BJ (cell line): ENCODE measurements at places on chromosomes 16 and 17. TPM values are rescaled to one million over a fixed set of nuclear protein-coding genes. Genes with fewer than 3 reads are reported as not detected.

The TRIM72 gene
- not detected in 2 replicates for polyA plus RNA-seq

The SLC5A10 gene
- polyA plus RNA-seq = 0.05 TPM in 1 of 2 replicates, not detected in the other

The TBX2 gene
- 4.3 and 7.8 TPM in 2 replicates for polyA plus RNA-seq

The PRAC1 gene
- not detected in 2 replicates for polyA plus RNA-seq

The UBALD2 gene
- 35.0 and 50.7 TPM in 2 replicates for polyA plus RNA-seq

The CES5A gene
- polyA plus RNA-seq = not detected in 2 replicates

The ZNF764 gene
- polyA plus RNA-seq = 2.3 and 2.6 TPM in 2 replicates

DNA sequence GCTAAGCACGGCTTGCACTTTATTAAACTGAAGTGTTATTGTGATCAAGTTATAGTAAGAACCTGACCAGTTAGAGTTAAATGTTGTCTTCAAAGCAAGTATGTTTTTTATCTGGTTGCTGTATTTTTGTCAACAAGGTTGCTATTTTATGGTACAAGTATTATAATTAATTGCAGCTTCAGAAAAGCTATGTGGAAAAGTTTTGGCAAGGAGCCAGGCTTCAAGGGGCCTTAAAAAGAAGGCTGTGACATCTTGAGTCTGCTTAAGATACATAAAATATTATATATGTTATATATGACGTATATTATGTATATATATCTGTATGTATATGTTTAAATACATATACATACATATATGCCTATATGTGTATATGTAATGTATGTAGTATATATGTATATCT is 1461.2 kb upstream of the CDH8 start:
- no peak for DNase-seq

DNA sequence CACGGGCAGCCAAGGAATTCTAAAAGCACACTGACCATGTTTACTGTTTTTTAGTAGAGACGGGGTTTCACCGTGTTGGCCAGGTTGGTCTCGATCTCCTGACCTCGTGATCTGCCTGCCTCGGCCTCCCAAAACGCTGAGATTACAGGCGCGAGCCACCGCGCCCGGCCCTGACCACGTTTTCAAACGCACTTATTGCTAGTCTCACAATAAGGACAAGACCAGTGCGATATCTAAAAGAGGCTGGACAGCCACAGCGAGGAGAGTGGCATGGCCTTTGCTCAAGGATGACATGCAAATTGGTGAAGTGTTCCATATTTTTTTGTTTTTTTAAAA is 35.0 kb upstream of the CLEC18B start:
- no peak for DNase-seq

DNA sequence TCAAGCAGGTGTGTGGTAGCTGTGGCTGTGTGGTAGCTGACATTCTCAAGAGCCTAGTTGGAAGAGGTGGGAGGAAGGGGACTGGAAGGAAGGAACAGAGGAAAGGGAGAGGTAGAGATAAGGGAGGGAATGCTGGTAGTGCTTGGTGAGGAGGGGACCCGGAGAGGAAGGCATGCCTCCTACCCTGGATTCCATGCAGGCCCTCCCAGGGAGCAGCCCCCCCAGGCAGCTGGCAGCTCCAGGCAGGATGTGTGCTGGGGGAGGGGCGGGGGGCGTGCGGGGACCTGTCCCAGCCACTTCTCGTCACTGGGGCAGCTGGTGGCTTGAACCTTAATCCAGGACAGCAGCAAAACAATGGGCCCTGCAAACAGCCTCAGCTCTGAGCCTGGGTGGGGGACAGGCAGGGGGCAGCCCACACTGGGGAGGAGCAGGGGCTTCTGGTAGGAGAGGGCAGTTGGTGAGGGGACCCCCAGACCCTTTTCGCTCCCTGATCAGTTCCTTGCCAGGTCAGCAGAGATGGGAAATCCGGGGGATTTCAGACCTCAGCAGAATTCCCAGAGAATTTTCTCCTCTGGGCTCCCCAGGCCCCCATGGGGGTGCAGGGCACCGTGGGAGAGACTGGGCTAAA is 27.1 kb downstream of the ARHGAP23 start:
- DNase-seq = no peak

DNA sequence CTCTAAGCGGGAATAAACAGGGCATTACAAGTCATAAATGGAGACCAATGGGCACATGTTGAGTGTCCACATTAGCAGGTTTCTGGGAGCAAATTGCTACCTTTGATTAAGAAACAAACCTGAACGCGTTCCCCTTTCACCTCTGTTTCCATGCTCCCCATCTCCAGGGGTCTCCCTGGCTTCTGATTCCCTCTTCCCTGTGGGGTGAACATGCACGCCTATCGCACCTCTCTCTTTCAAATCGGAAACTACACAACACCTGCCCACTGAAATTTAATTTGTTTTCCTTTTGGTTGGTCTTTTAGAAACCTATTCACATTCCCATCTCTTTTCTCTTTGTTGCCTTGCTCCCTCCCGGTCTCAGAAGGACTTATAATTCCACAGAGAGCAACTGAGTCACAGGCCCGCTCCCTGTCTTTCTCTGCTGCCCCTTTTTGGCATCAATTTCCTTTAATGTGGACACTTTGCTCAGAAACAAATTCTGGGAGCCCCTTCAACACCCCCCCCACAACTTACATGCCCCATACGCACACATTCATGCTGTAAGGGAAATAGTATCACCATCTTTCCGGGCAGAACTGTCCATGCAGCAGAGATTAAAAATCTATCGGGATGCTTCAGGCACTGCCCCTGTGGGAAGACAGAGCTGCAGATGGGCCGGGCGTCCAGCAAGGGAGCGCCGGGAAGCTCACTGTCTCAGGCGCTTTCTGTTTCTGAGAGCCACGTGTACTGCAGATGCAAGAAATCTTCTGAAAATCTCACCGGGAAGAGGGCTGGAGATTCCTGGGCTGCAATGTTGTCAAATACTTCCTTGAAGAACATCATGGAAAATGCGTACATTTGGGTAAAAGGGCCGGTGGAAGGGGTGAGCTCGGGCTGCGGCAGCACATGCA is 7.2 kb upstream of the FOXF1 start:
- no peak for DNase-seq

GRCh38 chr16:86158688-86159360 is 259.9 kb downstream of the IRF8 start:
- DNase-seq = no peak

DNA sequence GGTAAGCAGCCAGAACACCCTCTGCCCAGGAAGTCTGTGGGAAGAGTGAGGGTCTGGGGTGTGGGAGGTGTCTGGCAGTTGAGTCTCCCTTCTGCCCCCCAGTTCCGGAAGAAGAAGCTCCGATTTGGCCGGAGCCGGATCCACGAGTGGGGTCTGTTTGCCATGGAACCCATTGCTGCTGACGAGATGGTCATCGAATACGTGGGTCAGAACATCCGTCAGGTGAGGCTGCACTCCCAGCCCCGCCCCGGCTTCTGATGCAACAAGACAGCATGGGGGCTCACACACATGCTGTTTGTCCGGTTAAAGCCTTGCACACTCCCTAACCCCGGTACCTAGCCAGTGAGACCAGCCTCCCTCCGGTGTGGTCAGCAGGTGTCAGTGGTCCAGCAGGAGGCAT is 4.0 kb upstream of the HSD3B7 start:
- DNase-seq = no peak

DNA sequence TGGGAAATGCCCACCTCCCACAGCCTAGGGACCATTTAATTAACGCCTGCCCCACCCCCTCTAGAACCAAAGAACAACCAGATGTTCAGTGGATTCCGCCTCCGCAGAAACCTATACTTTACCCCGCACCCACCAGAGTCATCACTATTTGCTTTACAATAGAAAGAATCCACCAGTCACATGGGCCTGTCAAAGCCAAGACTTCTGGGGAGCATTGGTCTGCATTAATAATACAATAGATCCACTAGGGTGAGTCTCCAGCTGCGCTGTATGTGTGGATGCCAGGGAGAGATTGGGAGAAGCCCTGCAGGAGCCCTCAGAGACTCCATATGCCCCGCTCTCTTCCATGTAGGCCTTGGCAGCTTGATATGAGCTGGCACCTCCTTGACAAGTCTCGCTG is 31.3 kb downstream of the CLEC19A start:
- DNase-seq = no peak

- DNase-seq = no peak
Observed at GRCh38 chr17:27466743-27467375, 10.6 kb downstream of the KSR1 start.

DNA sequence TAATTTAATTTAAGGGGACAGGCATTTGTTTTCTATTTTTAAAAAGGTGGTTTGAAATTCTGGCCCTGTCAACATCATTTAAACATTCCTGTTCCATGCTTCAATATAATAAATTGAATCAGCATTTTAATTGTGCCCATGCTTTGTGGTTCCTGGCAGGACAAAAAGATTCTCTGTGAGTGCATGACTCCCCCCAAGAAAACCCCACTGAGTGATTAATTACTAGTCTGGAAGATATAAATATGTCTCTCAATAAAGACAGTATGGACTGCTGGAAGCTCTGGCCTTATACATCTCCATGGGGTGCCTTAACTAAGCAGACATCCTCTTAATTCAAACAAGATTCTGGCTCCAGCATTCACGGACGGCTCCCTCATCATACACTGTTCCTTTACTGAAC is 95.0 kb upstream of the PSMD7 start:
- DNase-seq = no peak

DNA sequence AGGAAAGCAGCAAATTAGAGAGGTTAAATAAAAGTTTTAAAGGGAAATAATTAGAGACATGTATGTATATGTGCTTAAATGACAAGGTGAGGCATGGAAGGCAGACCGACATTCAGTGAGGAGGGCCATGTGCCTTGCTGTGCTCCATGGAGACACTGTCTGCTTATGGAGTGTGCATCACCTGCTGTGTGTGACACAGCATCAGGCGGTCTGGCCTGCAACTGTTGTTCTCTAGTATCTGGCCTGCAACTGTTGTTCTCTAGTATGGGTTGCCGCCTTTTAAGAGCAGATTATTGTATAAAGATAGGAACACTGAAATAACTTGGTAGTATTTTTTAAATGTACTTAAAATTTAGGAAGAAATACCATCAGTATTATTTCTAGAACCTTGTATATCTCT is 225.1 kb downstream of the LGALS9B start:
- no peak for DNase-seq

GRCh38 chr17:59498530-59499307 is 66.7 kb upstream of the DHX40 start:
- DNase-seq = no peak

DNA sequence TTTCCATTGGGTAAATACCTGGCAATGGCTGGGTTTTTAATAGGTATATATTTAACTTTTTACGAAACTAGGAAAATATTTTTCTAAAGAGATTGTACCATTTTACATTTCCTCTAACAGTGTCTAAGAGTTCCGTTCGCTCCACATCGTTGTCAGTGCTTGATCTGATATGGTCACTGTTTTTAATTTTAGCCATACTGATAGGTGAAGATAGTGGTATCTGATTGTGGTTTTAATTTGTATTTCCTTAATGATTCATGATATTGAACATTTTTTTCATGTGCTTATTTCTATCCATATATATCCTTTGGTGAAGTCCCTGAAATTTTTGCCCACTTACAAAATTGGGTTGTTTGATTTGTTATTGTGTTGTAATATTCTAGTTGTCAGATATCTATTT is 117.7 kb downstream of the CHD9 start:
- no peak for DNase-seq

GRCh38 chr16:89705006-89705405 is 3.5 kb upstream of the SPATA2L start:
- no peak for DNase-seq

DNA sequence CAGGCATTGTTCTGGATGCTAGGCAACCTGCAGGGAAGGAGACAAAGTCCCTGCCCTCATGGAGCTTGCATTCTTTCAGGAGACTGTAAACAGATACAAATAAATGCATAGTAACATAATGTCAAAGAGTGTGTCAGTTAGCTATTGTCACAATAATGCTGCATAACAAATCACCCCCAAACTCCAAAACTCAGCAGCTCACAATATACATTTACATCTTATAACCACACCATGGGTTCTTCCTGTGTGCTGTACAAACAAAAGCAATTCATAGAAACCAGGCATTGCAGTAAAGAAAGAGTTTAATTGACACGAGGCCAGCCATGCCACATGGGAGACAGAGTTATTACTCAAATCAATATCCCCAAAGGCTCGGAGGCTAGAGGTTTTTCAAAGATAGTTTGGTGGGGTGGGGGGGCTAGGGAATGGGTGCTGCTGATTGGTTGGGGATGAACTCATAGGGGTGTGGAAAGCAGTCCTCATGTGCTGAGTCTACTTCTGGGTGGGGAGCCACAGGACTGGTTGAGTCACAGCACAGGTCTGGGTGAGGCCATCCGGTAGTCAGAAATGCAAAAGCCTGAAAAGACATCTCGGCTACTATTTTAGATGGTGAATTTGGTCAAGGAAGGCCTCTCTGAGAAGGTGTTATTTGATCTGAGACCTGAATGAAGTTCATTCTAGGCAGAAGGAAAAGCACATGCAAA is 79.0 kb downstream of the GPRC5B start:
- DNase-seq = no peak

DNA sequence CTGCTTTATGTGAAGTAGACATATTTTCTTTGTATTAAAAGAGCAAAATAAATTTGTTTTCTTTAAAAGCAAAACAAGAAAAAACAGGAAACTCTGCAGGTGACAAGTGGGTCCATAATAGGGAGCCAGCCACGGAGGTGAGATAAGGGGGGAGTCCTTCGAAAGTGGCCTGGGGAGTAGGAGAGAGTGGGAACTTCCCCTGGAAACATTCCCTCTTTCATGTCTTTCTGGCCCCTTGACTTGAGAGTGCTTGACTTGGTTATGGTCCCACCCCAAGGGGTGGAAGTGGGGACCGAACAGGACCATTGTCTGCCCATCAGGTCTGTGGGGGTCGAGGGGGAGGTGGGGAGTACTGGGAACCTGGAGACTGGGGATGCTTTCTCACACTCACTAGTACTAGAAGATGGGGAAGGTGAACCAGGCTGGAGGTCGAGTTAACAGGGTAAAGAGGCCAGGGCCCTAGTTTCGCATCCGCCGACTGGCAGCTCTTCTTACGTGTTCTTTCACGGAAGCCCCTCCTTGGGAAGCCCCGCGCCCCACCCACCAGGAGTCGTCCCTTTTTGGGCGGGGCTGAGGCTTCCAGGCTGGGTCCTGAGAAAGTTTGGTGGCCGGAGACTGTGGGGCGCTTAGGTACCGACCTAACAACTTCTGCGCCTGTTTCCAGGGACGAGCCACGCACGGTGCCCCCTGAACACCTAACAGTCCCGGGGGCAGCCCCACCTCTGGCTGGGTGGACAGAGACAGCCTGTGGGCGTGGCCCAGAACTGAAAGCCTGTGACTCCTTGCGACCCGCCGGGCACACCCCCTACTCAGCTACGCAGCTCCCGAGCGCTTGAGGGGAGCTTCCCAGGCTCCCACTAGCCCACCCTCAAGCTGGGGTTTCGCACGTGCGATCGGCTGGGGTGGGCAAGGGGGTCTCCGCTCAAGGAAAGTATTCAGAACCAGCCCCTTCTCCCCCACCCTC is 790 bp downstream of the TRADD start:
- no peak for DNase-seq
